DMS79 treated with DMSO at 0.1 percent for 48 hours (cell line): ENCODE measurements at places on chromosomes 4 and X.

DNA sequence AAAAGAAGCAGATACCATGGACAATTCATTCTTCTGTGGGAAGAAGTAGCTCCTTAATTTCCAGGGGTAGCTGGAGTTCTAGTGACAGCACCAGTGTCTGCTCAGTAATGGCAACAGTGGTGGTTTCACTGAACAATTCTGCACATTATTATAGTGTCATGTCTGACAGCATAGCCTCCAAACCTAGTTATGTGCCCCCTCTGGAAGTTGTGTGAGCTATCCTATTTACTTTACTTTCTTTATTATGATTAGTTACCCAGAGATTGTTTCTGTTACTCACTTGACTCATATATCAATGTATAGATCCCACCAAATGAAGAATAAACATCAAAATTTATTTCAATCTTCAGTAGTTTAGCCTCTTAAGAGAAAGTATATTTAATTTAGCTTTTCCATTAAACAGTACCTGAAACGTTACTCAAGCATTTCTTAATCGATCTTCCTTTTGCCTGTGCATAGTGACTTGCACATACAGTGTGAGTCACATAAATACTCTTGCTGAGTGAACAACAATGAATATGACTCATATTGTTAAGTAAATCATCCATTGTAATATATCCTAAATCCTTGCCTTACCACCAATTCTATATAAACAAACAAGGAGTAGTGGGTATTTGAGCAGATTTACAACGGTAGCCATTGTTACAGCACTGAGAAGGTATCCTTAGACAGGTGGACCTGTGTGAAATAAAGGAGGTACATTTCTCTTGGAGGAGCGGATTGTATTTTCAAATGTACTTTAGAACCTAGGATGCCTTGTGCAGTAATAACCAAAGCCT is 534.7 kb downstream of the ANKRD50 start:
- no peak for DNase-seq

DNA sequence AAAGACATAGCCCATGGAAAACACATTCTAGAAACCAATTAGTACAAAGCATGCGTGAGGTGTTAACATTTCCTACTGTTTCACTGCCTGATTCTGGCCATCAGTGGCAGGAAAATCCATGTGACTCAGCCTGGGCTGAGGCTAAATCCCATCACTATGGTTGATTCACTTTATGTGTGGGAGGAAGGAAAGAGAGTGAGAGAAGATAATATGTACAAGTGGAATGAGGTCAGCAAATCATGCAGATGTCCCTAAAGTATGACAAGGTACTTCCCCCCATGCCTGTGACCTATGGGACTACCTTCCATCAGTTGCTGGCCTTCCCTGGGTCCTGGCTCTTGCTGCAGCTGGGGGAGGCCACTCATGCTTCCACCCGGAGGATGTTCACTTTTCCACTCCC is 64.2 kb upstream of the MAP3K15 start:
- DNase-seq, result no peak

DNA sequence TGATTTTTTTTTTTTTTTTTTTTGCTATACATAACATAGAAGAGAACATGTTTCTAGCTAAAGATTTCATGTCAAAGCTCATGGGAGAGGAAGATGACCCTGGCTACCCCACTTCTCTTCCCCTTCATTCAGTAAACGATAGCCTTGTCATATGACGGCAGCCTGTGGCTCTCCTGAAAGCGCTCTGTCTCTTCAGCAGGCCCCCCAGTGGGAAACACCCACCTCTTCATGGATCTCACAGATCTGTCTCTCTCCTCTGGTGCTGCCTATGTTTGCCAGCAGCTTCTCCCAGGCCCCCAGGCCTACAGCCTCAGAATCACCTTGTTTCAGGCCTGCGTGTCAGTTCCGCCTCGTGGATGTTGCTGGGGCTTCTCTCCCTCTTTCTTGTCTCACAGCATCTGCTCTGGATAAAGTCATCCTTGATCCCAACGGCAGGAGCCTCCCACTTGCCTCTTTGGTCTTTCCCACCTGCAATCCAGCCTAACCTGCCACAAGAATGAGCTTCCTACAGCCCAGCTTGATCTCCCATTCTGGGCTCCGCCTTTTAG is 34.6 kb downstream of the RHOH start:
- DNase-seq, result no peak

DNA sequence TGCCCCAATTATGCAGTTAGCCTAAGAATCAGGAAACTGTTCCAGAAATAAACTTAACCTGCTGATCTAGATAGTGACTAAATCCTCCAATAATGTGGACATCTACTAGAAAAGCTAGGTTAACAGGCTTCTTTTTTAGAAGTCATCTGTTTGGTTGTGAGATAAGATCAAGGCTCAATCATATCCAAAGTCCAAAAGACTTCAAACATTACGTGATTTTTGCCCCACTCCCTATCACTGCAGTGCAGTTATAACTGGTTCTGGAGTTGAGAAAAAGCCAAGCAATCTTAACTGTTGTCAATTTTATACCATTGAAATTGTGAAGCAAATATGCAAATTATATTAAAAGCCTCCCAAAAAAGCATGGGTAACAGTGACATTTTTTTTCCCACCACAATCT is 781.4 kb downstream of the KLHL13 start:
- DNase-seq, result no peak

GRCh38 chr4:180448306-180448705 is 1794.9 kb upstream of the TENM3 start:
- DNase-seq, result no peak

- no peak for DNase-seq
These were observed 63.8 kb upstream of the RPS6KA3 start for GRCh38 chrX:20330545-20330944.

DNA sequence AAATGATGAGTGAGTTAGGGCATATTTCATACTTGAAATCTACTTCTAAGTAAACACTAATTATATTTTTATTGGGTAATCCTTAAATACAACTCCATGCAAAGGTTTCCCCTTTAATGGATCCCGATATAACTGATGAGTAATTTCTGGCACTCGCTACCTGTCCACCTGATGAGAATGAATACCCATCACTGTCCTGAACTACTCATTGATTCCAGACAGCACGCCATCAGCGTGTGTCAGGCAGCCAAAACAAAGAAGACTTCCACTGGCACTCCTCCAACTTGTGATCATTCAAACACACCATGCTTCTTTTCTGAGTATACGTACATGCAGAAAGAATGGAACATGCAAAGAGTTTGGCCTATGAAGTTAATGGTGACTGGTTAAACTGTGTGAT is 69.4 kb downstream of the HCCS start:
- DNase-seq, result no peak

GRCh38 chr4:82868572-82868971 is 22.4 kb downstream of the SEC31A start:
- DNase-seq, result no peak

DNA sequence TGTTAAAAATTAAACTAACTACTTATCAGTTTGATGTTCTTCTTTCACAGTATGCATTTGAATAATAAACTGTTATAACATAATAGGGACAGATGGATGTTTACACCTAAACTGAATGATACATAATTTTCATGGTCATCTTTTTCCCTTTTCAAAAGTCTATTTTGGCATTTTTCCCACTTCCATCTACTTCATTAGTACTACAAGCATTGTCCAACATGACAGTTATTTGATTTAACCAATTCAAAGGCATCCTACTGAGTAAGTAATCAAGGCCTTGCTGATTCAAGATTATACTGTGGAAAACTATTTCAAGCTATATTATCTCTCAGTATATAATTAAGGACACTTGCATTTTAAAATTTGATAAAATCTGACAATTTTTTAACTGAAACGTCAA is 212.9 kb downstream of the FAT4 start:
- no peak for DNase-seq

DNA sequence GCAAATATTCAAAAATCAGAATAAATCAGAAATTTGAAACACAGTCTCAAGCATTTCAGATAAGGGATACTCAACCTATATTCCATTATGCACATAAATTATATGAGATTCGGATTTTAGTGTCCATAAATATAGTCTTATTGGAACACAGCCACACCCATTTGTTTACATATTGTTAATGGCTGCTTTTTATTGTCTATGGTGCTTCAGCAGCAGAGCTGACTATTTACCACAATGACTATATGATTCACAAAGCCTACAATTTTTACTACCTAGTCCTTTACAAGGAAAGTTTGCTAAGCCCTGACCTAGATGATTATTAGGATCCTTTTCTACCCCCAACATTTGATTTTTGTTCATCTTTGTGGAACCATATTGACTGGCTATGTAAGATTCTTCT is 63.9 kb downstream of the IL1RAPL1 start:
- DNase-seq, result no peak

GRCh38 chr4:4507923-4508322 is 33.9 kb downstream of the STX18 start:
- DNase-seq, result no peak

- DNase-seq, result no peak
These were observed 98.9 kb upstream of the BMP3 start for GRCh38 chr4:80931631-80932081.

DNA sequence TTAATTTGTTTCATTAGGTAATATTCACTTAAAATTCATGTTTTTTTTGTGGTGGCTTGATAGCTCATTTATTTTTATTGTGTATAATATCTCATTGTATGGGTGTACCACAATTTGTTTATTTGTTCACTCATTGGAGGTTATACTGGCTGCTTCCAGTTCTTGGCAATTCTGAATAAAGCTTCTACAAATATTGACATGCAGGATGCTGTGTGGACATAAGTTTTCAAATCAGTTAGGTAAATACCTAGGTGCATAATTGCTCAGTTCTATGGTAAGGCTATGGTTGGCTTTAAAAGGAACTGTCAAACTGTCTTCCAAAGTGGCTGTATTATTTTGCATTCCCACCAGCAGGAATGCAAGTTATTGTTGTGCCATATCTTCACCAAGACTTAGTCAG is 504.5 kb upstream of the GALNTL6 start:
- no peak for DNase-seq

DNA sequence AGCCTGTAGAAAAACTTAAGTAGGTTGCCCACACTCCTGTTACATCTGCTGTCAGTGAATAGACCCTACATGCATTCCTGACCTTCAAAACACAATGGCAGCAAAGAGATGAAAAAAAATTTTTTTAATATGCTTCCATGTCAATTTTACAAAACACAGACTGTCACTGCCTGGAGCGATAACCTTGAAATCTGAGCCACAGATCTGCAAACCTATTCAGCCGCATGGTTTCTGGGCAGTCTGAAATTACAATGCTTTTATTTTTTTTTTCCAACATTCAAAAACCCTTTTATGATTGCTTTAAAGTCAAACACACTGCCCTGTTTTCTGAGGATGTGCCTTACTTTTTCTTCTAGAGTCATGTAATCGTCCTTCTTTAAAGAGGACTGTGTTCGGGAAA is 264.9 kb upstream of the PUDP start:
- DNase-seq, result no peak

GRCh38 chr4:138348055-138348454 is 105.9 kb upstream of the SLC7A11 start:
- DNase-seq, result no peak

GRCh38 chrX:13536551-13536950 is 32.9 kb upstream of the EGFL6 start:
- DNase-seq, result no peak

DNA sequence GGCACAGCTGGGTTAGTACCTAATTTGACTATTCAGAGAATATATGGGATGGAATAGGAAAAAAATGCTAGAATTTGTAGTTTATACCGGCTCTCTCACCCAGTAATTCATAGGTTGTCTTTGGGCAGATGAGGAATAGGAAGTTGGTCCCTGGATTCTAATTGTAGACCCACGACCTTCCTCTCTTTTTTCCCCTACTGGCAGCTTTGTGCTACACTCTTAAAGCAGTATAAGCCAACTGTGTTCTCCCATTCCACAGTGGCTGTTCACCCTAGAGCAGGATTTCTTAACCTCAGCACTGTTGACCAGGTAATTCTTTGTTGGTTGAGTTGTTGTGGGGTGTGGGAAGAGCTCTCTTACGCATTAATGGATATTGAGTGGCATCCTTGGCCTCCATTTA is 92.9 kb downstream of the FNIP2 start:
- DNase-seq, result no peak

DNA sequence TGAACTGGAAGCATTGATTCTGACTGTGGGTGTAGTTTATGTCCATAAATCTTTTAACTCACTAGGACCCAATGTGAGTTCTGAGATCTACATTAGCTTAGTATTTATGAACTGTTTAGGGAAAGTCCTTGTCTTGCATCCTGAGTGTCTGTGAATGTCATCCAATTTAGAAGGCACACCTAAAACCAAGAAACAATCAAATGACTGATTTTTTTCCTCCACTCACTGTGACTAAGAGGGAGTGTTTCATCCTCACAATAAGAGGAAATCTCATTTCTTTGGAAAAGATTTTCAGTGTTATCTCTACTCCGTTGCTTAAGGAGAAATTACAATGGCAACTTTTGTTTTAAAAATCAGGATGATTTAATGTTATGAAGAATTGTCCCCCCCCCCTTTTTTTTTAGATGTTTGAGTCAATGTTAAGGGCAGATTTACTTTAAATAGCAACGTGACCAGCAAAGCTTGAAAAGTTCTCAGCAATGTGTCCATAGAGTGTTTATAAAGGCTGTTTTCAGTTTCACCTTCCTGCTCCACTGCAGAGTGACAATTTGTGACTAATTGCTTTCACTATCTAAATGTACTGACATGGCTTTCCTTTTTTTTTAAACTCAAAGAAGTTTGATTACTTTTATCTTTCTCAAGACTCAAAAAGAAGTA is 173.0 kb downstream of the SPCS3 start:
- no peak for DNase-seq

DNA sequence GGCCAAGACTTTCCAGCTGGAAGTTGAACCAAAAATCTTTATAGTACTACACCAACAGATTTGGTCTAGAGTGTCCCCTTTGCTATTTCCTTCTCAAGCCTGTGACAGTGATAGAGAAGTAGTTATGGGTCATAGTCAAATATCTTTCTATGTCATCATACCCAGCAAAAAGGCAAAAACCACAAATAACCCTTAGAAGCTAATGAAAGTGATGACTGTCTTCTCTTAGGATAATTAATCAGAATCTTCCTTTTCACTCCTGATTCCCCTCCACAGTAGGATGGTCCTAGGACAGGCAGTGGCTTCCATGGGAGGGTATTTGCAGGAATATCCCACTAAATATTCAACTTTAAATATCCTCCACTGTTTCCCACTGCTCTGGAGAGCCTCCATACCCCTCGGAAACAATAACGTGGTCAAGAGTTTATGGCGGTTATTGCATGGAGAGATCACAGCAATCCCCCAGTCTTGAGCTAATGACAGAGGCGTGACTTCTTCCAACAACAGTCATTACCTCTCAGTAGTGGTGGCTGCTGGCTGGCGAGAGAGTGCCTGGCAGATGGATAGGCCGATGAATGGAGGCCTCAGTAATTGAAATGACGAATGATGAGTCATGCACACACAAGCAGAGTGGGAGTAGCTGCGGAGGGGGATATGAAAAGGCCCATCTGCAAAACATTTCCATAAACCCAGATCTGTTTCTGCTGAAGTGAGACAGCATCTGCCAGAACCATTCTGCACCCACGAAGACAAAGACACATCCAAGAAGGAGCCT is 154.9 kb downstream of the STK32B start:
- no peak for DNase-seq

DNA sequence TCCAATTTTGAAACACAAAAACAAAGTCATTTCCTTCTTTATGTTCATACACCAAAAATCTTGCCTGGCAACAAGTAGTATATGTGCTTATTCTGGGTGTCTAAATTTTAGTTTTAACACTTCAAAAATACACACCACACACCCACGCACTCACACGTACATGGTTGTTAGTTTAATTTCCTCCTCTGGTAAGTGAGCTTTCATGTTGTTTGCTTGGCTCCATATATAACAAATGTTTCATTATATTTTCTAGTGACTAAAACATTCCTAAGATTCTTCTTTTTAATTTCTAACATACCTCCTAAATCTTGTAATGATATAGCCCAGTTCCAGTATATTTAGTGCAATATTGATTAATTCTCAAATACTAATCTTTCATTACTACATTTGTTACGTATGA is 80.9 kb downstream of the PRDM5 start:
- DNase-seq, result no peak
